ENCODE measurements at places on chromosomes 11 and 22.

GRCh38 chr22:43985532-43985931 lies 30.3 kb downstream of the SAMM50 start:
- DNase-seq = no peak

DNA sequence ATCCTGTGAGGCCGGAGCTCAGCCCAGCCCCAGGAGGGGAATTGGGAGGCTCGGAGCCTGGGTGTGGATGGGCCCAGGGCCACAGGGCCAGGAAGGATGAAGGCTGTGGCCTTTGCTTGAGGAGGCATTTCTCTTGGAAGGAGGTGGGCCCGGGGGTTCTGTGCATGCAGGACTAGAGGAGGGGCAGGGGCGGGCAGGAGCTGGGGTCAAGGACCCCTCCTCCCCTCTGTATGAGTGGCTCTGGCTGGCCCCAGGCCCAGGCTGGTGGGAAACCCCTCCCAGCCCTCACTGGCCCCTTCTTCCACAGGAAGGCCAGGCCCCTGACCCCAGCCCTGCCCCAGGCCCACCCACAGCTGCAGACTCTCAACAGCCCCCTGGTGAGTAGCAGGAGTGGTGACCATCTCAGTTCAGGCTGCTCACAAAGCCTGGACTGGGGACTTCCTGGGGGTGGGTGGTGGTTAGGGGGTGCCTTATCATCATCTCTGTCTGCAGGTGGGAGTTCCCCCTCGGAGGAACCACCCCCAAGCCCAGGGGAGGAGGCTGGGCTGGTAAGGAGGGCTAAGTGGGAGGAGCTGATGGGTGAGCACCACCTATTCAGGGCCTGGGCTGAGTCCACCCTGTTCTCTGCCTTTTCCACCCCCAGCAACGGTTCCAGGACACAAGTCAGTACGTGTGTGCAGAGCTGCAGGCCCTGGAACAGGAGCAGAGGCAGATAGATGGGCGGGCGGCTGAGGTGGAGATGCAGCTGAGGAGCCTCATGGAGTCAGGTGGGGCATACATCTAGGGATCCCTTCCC lies 6.0 kb downstream of the KCNK7 start:
- DNase-seq = no peak

GRCh38 chr11:134761926-134762247 lies 349.8 kb upstream of the B3GAT1 start:
- no peak for DNase-seq

- DNase-seq = no peak
These were observed 208.8 kb downstream of the TBC1D22A start for GRCh38 chr22:46971099-46971763.

DNA sequence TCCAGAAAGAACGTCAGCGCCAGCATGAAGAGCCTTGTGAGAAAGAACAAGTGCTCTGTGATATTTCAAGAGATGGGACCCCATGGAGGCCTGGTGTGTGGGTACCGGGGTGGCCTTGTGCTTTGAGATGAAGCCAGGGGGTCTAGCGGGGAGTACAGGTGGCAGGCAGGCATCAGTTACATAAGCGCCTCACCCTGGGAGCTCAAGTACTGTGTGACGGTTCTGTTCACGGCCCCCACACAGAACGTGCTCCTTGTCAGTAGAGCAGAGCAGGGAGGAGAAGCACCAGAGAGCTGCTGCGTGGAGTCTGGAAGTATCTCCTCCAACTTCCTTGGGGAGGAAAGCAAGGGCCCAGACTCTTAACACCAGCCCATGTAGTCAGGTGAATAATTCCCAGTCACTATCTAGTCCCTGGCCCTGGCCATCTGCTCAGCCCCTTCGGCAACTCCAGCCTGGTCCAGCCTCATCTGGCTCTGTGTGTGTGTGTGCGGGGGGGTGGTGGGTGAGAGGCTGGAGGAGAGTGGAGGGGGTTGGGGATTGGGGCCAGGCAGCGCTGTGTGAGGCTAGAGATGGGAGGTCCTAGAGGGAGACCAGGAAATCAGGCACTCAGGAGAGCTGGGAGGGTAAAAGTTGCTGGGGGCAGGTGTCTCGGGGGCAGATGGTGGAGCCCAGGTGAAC lies 32.4 kb downstream of the MCM5 start:
- no peak for DNase-seq

DNA sequence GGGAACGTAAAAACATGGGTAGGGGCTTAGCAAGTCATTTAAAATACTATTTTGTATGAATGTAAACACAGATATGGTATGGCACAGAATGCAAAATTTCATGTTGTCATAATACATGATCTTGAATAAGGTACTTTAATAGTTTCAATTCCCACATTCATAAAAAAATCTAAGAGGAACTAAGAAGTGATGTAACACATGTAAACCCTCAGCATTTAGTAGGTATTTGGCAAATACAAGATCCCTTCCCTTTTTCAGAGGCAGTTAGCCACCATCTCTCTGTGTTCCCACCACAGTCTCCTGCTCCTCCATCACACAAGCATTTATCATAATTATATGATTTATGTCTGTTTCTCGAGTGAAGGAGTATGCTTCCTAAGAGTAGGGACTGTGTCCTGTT lies 251.8 kb downstream of the TENM4 start:
- no peak for DNase-seq

DNA sequence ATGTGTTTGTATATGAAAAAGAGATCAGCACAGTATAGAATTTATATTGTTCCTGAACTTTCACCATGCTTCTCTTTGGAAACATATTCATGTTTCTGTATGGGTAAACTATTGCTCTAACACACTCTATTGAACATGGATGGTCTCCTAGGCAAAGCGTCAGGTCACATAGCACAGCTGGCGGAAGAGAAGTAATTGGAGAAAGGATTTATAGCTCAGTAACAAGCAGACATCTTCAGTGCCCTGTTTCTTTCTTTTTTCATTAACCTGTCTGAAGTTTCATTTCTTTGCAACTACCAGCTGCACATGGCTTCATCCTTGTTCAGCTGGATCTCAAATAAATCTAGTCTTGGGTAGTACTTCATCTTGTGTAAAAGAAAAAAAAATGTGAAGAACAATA lies 84.4 kb upstream of the TRPC6 start:
- no peak for DNase-seq

- DNase-seq = no peak
These were observed 43.5 kb downstream of the GGTLC2 start for GRCh38 chr22:22687638-22688500.

DNA sequence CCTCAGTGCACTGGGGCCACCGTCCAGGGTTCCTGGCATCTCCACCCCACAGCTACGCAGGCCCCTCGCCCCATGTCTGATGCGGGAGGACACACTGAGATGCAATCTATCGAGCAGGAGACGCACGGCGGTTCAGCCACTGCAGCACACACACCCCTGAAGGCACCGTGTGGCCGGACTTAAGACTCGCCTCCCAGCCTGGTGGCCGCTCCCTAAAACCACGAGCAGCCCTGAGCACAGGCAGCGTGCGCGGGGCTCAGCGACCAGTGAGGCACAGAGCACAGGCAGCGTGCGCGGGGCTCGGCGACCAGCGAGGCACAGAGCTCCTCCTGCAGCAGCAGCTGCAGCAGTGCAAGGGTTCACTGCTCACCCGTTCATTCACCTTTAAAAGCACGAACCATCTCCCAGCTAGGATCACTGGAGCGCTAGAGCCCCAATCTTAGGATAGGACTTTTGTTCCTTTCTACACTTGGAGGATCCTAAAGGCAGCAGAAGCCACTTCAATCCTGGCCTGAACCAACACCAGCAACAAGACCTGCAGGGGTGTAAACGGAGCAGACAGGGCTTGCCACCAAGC lies 31.4 kb downstream of the TOLLIP start:
- no peak for DNase-seq

GRCh38 chr11:4523666-4524065 lies 21.3 kb upstream of the OR52M1 start:
- DNase-seq = no peak

DNA sequence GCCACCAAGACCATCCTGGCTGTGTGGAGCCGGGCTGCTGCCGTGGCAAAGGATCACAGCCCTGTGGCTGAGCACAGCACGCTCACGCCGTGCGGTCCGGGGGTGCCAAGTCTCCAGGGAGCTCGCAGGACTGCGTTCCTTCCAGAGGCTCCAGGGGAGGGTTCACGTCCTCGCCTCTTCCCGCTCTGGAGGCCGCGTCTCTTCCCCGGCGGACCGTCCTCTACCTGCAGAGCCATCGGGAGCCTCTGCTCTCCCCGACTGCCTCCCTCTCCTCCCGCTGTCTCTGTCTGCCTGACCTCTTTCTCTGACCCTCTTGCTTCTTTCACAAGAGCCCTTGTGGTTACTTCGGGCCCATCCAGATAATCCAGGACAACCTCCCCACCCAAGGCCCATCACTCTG lies 11.4 kb upstream of the MUC5AC start:
- no peak for DNase-seq

GRCh38 chr22:32796865-32797573 lies 4.5 kb upstream of the TIMP3 start:
- no peak for DNase-seq

DNA sequence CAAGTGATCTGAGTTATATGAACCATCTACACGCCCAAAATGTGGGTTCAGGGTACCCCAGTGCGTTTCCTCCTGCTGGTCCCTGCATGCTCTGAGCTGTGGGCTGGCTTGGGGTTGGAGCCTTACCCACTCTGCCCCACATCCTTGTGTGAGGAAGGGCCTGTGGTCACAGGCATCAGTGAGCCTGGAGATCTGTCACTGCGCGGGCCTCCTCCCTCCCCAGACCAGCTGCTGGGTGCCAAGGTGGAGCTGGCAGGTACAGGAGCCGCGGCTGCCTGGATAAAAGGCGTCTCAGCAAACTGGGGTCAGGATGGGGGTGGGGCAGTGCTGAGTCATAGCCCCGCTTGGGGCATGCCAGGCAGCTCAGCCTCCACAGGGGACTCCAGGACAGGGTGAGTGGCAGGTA lies 17.9 kb downstream of the GNAZ start:
- no peak for DNase-seq
